ENCODE measurements at places on chromosomes 4 and X. TPM values are rescaled to one million over a fixed set of nuclear protein-coding genes. Genes with fewer than 3 reads are reported as not detected.

ADH1A gene
- polyA plus RNA-seq = 0.11 TPM

RNF113A gene
- 9.3 TPM for polyA plus RNA-seq

UGT8 gene
- 65.4 TPM for polyA plus RNA-seq

PRDM5 gene
- polyA plus RNA-seq = 18.8 TPM

OGT gene
- polyA plus RNA-seq = 133 TPM

MTMR1 gene
- polyA plus RNA-seq = 25.3 TPM

C4orf36 gene
- polyA plus RNA-seq = 1.8 TPM

DMD gene
- polyA plus RNA-seq = 14.0 TPM

ZNF595 gene
- 16.6 TPM for polyA plus RNA-seq

AKAP4 gene
- not detected for polyA plus RNA-seq

RGN gene
- 30.8 TPM for polyA plus RNA-seq

CT45A2 gene
- not detected for polyA plus RNA-seq

KLHL4 gene
- 7.1 TPM for polyA plus RNA-seq

FAM9B gene
- polyA plus RNA-seq = 0.18 TPM

ZMAT1 gene
- polyA plus RNA-seq = 19.8 TPM

PPP4R3C gene
- polyA plus RNA-seq = not detected

CLDN2 gene
- polyA plus RNA-seq = 77.1 TPM

NPNT gene
- polyA plus RNA-seq = 164 TPM

SLC30A9 gene
- polyA plus RNA-seq = 124 TPM

GABRE gene
- 4.2 TPM for polyA plus RNA-seq

RENBP gene
- 24.3 TPM for polyA plus RNA-seq

P2RY8 gene
- polyA plus RNA-seq = 1.4 TPM

PAGE2B gene
- polyA plus RNA-seq = not detected

SYN1 gene
- polyA plus RNA-seq = 5.6 TPM

UCP1 gene
- 0.21 TPM for polyA plus RNA-seq

GABRQ gene
- polyA plus RNA-seq = 1.7 TPM

BTC gene
- 5.6 TPM for polyA plus RNA-seq

FAM133A gene
- 0.24 TPM for polyA plus RNA-seq

OR13H1 gene
- polyA plus RNA-seq = not detected

LARP7 gene
- 88.2 TPM for polyA plus RNA-seq

AFM gene
- 13.2 TPM for polyA plus RNA-seq

PAGE5 gene
- polyA plus RNA-seq = not detected

BTK gene
- 2.4 TPM for polyA plus RNA-seq

TAF7L gene
- polyA plus RNA-seq = 0.78 TPM

DCAF12L2 gene
- 2.1 TPM for polyA plus RNA-seq

Data from left renal cortex interstitium (tissue), 4 donors.